Activated CD4-positive, alpha-beta T cell treated with anti-CD3 and anti-CD28 coated beads, Interleukin-2, amount 10 ng/mL, durations not matched to agents 7 days and 5 days (primary cell): ENCODE measurements at places on chromosomes 13 and 19. TPM values are rescaled to one million over a fixed set of nuclear protein-coding genes. Genes with fewer than 3 reads are reported as not detected.

GRCh38 chr13:89541091-89542030 lies 1806.1 kb upstream of the MIR17HG start:
- no peaks in the 10 kb centered on the region for H3K4me1 ChIP-seq
- H3K36me3 ChIP-seq, result no peaks in the 10 kb centered on the region
- no peak for DNase-seq
- H3K27me3 ChIP-seq, result no peaks in the 10 kb centered on the region
- no peak overlapping the region for H3K27ac ChIP-seq

- H3K36me3 ChIP-seq, result peaks cover 18% of the 10 kb centered on the region
- no peaks in the 10 kb centered on the region for H3K4me1 ChIP-seq
- H3K27ac ChIP-seq, result no peak overlapping the region
- DNase-seq, result no peak
- no peaks in the 10 kb centered on the region for H3K27me3 ChIP-seq
Measured at GRCh38 chr19:1819341-1820255, 7.5 kb upstream of the ATP8B3 start.

DNA sequence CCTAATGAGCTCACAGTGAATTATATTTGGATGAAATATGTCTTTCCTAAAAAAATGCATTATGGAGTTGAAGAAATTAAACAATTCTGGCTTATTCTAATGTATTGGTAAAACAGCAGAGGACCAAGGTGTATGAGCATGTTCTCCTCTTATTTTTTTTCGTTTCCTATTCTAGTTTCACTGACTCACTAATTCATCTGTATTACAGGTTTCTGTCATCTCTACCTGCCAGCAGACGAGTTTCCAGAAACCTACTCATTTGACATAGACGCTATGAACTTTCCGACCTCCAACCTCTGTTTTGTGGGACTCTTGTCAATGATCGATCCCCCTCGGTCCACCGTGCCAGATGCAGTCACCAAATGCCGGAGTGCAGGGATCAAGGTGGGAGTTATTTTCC lies 20.3 kb downstream of the ATP12A start:
- no peaks in the 10 kb centered on the region for H3K36me3 ChIP-seq
- peaks cover 22% of the 10 kb centered on the region for H3K27me3 ChIP-seq
- peaks cover 3% of the 10 kb centered on the region for H3K4me1 ChIP-seq
- no peak overlapping the region for H3K4me3 ChIP-seq

DNA sequence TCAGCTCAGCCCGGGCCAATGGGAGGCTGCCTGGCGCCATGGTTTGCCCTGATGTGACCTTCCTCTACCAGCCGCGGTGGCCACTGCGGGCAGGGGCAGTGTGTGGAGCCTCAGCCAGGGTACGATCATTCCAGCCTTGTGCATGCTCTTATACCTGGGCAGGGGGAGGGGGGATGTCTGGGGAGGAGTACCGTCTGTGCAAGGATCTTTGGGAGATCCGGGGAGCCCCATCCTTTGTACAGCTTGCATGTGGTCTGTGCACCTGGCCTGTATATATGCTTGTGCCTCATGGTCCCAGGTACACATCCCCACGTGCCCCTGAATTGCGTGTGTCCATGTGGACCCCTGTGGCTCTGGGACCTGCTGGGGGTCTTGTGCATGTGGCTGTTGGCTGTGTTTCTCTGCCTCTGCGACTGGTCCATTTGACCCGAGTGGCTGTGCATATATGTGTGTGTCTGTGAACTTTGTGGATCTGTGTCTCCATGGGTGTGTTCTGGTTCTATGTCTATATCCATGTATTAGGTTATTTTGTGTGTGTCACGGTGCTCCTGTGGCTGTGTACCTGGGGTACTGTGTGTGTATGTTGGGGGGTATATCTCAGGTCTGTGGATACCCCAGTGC lies 12.8 kb upstream of the NANOS3 start:
- H3K27me3 ChIP-seq, result peaks cover 32% of the 10 kb centered on the region
- H3K36me3 ChIP-seq, result no peaks in the 10 kb centered on the region
- H3K4me3 ChIP-seq, result peak overlapping the region; percentile 55
- no peak for DNase-seq
- H3K4me1 ChIP-seq, result peaks cover 44% of the 10 kb centered on the region

- no peak overlapping the region for H3K27ac ChIP-seq
- peaks cover 53% of the 10 kb centered on the region for H3K27me3 ChIP-seq
- peaks cover 2% of the 10 kb centered on the region for H3K4me1 ChIP-seq
- no peak for DNase-seq
- no peak overlapping the region for H3K4me3 ChIP-seq
Measured at GRCh38 chr19:50309396-50310125, 19.6 kb downstream of the KCNC3 start.

DNA sequence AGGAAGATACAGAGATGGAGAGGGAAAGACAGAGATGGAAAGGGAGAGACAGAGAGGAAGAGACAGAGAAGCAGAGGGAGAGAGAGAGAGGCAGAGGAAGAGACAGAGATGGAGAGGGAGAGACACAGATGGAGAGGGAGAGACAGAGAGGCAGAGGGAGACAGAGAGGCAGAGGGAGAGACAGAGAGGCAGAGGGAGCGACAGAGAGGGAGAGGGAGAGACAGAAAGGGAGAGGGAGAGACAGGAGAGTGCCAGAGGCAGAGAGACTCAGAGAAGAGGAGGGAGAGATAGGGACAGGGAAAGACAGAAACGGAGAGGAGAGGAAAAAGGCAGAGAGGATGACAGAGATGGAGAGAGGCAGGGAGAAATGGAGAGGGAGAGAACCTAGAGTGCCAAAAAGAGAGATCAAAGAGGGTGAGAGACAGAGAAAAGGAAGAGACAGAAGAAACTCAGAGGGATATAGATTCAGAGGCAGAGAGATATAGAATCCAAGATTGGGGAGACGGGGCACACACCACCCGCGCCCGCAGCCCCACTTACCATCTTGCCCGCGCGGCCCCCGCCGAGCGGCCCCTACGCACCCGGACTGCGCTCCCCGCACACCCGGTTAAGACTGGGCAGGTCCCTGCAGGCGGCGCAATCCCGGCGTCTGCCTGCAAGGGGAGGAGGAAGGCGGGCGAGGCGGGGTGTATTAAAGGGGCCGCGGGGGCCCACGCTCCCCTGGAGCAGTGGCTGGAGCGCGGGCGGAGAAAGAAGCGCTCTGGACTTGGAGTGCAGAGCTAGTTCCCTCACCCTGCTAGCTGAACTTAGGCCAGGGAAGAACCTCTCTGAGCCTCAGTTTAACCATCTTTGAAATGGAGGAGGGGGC lies 10.7 kb downstream of the TM6SF2 start:
- no peaks in the 10 kb centered on the region for H3K36me3 ChIP-seq
- peaks cover 2% of the 10 kb centered on the region for H3K4me1 ChIP-seq
- H3K27me3 ChIP-seq, result peaks cover 43% of the 10 kb centered on the region
- DNase-seq, result no peak

DNA sequence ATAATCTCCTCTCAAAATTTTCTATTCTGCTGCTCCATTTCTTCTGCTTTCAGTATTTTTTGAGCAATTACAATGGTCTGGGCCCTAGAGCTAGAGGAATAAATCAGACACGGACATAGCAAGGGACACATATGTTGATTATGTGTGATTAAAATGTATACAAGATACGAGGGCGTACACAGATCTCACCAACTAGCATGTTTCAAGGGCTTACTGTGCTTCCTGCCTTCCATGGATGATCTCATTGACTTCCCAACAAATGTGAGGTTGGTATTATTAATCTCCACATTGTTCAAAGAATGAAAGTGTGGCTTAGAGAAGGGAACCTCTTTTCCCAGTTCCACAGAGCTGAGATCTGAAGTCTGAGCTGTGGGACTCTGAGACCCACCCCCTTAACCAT lies 9.1 kb downstream of the PLD3 start:
- H3K27me3 ChIP-seq, result no peaks in the 10 kb centered on the region
- DNase-seq, result no peak
- no peak overlapping the region for H3K4me3 ChIP-seq
- no peak overlapping the region for H3K27ac ChIP-seq
- H3K4me1 ChIP-seq, result peaks cover 11% of the 10 kb centered on the region

DNA sequence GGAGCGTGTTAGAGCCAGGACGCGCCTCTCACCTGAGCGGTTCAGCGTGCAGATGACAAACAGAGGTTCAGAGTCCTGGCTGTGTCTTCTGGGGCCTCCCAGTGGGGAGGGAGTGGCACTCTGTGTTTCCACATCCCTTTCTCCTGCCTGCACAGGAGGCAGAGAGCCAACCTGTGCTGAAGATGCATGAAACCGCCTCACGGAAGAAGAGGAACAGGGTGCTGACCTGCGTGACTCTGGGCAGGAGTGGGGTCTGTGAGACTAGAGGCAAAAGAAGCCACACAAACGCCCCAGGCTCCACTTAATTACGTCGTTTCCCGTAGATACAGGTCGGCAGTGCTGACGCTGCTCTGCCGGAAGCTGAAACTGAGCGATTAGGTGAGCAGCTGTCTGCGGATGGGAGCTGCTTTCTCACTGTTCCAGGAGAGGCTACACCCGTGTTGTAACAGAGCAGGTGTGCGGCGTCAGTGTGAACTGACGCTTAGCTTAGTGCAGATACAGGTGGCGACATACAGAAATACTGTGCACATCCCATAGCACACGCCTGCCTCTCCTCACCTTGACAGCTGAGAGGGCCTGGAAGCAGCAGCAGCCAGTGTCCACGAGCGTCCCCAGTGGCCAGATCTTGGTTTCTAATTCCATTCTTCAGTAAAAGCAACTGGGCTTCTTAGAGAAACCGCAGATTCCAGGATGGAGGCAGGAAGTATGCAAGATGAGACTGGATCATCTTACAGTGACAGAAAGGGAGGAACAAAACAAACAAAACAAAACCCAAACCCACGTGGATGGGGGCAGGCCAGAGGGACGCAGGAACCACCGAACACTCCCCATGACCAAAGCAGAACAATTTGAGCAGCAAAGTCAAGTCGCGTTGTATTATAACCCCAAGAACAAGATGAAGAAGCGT lies 37.7 kb upstream of the MCF2L start:
- DNase-seq, result no peak
- no peak overlapping the region for H3K27ac ChIP-seq

- H3K4me3 ChIP-seq, result peak overlapping the region; percentile 76
- peaks cover 3% of the 10 kb centered on the region for H3K36me3 ChIP-seq
- H3K27me3 ChIP-seq, result no peaks in the 10 kb centered on the region
- peak overlapping the region; percentile 96 for H3K27ac ChIP-seq
- peak; percentile 30 for DNase-seq
Measured at GRCh38 chr19:9863759-9864158, 28.6 kb downstream of the PIN1 start.

GRCh38 chr19:4922530-4923275 lies 13.4 kb downstream of the UHRF1 start:
- peaks cover 14% of the 10 kb centered on the region for H3K4me1 ChIP-seq
- no peak overlapping the region for H3K4me3 ChIP-seq
- no peak for DNase-seq
- no peaks in the 10 kb centered on the region for H3K27me3 ChIP-seq
- peak overlapping the region; percentile 60 for H3K27ac ChIP-seq

DNA sequence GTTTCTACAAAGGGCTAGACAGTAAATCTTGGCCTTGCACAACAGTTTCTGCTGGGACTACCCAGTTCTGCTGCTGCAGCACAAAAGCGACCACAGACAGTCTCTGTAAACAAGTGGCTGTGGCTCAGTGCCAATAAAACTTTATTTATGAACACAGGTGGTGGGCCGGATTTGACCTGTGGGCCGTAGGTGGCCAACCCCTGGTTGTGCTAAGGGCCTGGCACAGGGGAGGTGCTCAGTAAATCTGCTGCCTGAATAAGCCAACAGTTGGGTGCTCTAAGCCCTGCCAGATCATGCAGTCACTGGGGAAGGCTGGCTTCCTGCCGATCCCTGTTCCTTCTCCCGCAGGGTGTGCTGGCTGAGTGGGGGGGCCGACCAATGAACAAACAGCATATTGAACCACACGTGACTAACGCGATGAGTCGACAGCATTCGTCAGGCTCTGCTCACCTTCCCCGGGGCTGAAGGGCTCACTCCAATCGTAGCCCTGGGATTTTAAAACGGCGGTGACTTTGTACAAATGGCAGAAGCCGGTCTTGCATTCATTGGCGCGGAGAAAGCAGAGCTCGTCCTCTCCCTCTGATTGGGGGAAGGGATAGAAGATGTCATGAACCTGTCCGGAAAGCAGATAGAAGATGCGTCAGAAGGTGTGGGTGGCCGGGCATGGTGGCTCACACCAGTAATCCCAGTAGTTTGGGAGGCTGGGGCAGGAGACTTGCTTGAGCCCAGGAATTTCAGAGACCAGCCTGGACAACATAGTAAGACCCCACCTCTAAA lies 24.3 kb upstream of the MYDGF start:
- no peaks in the 10 kb centered on the region for H3K27me3 ChIP-seq
- H3K4me1 ChIP-seq, result peaks cover 3% of the 10 kb centered on the region
- no peak for DNase-seq

DNA sequence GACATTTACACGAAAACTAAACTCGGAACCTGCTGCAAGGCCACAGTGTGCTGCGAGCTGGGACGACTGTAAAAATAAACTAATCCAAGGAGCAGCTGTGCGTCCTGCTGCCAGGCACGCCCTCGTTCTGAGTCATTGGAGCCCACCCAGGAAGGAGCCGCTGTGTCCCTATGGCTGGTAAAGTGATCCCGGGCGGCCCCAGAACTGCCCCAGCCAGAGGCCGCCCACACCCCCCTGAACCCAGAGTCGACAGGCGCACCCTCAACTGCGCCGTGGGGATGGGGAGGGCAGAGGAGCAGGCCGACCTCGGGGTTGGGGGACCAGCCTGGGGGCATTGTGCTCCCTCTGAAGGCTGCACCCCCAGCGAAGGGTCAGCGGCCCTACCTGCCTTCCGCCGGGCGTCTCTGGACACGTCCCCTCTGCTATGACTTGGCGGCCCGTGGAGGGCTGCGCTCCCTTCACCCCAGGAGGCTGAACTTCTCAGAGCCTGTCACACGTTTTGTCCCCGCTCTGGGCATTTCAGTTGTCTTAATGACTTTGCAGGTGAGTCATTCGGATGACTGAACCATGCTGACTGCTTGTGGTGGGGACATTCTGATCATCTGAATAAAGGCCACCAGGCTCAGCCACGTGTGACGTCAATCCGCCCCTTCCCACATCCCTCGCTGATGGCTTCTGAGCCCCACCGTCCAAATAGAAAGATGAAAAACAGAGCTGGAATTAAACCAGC lies 42.7 kb downstream of the ADPRHL1 start:
- H3K4me1 ChIP-seq, result no peaks in the 10 kb centered on the region
- H3K4me3 ChIP-seq, result no peak overlapping the region
- no peak for DNase-seq
- no peaks in the 10 kb centered on the region for H3K27me3 ChIP-seq
- no peak overlapping the region for H3K27ac ChIP-seq

DNA sequence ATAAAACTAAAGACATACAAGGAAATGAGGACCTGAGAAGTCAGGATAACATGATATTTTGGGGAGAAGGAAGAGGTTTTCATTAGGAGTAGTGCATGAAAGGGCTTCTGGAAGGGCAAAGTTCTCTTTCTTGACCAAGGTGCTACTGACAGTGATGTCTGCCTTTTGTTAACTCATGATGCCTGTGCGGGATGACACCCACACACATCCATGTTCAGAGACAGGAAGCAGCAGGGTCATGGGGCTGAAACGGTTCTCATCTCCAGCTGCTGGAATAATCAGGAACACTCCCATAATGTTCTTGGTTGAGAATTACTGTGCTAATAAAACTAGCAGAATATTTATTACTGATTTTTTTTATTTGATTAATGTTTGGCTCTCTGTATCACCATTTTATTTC lies 29.1 kb downstream of the KCNC3 start:
- DNase-seq, result no peak
- peaks cover 1% of the 10 kb centered on the region for H3K27me3 ChIP-seq
- no peak overlapping the region for H3K4me3 ChIP-seq
- H3K4me1 ChIP-seq, result no peaks in the 10 kb centered on the region
- no peak overlapping the region for H3K27ac ChIP-seq

- H3K27me3 ChIP-seq, result peaks cover 60% of the 10 kb centered on the region
- H3K27ac ChIP-seq, result no peak overlapping the region
- DNase-seq, result no peak
- H3K4me1 ChIP-seq, result peaks cover 6% of the 10 kb centered on the region
Measured at GRCh38 chr19:47021536-47022139, 2.0 kb downstream of the NPAS1 start.

Gene KLF1
- total RNA-seq, result 0.20 TPM

Gene PIP5K1C
- 18.7 TPM for total RNA-seq

Gene ZNF878
- total RNA-seq, result 0.52 TPM

Gene PLK5
- not detected for total RNA-seq

Gene INSR
- 2.0 TPM for total RNA-seq

Gene PSG11
- not detected for total RNA-seq
